ENCODE measurements at places on chromosomes 5 and 9. TPM values are rescaled to one million over a fixed set of nuclear protein-coding genes. Genes with fewer than 3 reads are reported as not detected.

Gene IGIP
- 3.6 TPM for total RNA-seq

Gene CDO1
- total RNA-seq, result 0.43 TPM

Gene ADRA1B
- 0.11 TPM for total RNA-seq

Gene CCDC192
- total RNA-seq, result not detected

Gene OR1Q1
- total RNA-seq, result not detected

Gene MZB1
- total RNA-seq, result 0.22 TPM

Gene HMMR
- total RNA-seq, result 4.7 TPM

Gene SMIM33
- total RNA-seq, result not detected

Gene OSMR
- total RNA-seq, result 6.9 TPM

Gene TLX3
- total RNA-seq, result not detected

Gene NRARP
- total RNA-seq, result 23.0 TPM

Gene CNTNAP3B
- total RNA-seq, result 162 TPM

Gene EQTN
- 0.09 TPM for total RNA-seq

Gene PCDHB4
- total RNA-seq, result 0.22 TPM

Gene FBXL7
- total RNA-seq, result 10.4 TPM

Gene ARHGEF37
- 12.2 TPM for total RNA-seq

Gene LHX6
- total RNA-seq, result 0.09 TPM

Gene PCSK5
- 0.77 TPM for total RNA-seq

Gene GABRA1
- not detected for total RNA-seq

Gene PCDHB7
- 0.87 TPM for total RNA-seq

Data from dermis lymphatic vessel endothelial cell (primary cell).